ENCODE measurements at places on chromosomes 7 and 10.
A peak's percentile ranks its signal among the peaks of the same experiment; 100 is the strongest.

DNA sequence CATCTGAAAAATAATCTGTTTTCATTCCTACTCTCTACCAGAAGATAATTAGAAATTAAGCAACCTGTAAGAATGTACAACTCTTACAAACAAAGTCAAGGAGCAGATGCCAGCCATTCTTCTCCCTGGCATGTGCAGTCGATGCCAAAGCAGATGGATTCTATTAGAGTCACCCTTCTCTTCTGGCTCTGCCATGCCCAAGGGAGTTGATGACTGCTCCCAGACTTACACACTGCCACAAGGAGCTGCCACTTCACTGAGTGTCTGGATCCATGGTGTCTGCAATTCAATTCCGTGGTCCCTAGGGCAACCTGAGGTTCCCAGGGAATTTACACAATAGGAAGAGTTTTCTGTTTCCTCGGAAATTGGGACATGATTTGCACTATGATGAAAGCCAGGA lies 89.1 kb upstream of the IFRD1 start:
- DNase-seq, result no peak

- DNase-seq, result no peak
These were observed 467.5 kb downstream of the GPAM start for GRCh38 chr10:111716032-111716431.

DNA sequence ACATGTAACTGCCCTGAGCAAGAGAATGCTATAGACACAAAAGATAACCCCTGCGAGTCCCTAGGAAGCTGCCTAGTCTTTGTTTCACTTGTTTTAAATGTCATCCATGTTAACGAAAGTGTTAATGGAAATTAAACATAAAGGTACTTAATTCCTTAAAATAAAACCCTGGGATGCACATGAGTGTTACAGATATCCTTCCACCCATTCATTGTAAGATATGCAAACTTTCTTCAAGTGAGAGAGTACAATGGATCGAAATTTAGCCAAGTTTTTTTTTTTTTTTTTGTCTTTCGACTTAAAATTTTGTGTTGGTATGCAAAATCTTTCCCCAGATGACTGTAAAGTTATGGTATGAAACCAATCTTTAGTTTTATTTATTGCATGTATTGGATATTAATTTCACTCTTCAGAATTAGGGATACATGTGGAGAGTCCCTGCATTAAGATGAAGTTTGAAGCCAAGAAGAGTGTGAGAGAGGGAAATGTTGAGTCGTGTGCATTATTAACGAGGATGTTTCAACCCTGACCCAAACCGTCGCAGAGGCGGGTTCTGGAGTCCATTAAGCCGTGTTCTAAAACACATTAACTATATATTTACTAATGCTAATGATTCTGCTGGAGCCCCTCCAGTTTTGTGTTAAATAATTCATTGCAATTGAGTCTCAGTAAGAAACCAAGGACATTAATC lies 1.6 kb downstream of the CDK14 start:
- DNase-seq, result no peak

DNA sequence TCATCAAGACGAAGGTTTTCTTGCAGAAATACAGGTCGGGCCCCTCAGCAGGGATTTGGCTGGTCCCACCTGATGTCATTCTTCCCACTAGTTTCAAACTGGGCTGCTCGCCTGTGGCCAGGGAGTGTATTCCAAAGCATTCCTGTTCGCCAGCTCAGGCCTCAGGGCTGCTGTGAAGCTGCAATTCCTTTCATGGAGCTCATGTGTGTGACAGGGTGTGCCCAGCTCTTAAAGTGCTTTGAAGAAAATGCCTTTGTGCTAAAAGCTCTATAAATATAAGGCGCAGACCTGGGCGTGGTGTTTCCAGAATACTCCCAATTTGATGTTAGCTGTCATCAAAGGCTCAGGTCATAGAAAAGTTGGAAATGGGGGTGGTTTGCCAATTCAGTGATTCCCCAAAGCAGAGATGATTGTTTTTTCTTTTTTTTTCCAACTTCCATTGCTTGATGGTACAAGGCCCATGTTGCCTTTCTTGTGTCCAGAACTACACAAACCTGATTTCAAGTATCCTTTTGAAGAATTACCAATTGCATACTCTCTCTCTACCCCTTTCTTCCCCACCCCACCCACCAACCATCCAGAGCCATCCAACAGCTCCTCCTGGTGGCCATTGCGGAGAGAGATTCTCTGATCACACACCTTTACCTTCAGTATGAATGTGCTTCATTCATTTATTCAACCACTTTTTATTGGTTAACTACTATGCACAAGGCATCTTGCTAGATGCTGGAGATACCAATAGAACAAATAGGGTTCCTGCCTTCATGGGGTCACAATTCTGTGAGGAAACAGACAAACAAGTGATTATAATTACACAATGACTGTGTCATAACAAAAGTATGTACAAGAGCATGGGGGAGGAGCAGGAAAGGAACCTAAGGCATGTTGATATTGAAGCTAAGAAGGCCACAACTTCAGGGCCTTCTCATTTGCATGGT lies 297.3 kb upstream of the LYZL1 start:
- peak; percentile 0 for DNase-seq

- no peak for DNase-seq
These were observed 601.8 kb downstream of the PARD3 start for GRCh38 chr10:34213193-34213804.

- no peak for DNase-seq
These were observed 616.4 kb upstream of the GHITM start for GRCh38 chr10:83522881-83523386.

- no peak for DNase-seq
These were observed 1039.7 kb downstream of the NRG3 start for GRCh38 chr10:82914655-82915136.

- DNase-seq, result no peak
These were observed 19.1 kb downstream of the DPYSL4 start for GRCh38 chr10:132205650-132206376.

- DNase-seq, result no peak
These were observed 190.1 kb downstream of the PLXDC2 start for GRCh38 chr10:20006169-20006870.

DNA sequence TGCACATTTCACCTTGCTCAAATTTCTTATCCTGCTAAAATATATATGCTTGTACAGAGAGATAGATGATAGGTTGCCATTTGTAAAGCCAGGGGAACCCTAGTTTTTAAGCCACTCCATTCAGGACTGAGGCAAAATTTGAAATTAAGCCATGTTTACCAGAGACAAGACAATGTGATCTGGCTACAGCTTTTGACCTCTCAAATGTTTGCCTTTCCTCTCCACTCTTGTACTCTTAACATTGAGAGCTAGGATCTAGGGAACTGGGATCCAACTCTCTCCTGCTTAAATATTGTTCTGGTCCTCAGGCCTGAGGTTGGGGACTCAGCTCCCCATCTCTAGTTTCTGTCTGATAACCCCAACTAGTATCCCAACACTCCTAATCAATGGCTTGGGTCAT lies 15.9 kb downstream of the HYAL4 start:
- no peak for DNase-seq

- no peak for DNase-seq
These were observed 27.5 kb downstream of the TLX1 start for GRCh38 chr10:101158459-101159058.

DNA sequence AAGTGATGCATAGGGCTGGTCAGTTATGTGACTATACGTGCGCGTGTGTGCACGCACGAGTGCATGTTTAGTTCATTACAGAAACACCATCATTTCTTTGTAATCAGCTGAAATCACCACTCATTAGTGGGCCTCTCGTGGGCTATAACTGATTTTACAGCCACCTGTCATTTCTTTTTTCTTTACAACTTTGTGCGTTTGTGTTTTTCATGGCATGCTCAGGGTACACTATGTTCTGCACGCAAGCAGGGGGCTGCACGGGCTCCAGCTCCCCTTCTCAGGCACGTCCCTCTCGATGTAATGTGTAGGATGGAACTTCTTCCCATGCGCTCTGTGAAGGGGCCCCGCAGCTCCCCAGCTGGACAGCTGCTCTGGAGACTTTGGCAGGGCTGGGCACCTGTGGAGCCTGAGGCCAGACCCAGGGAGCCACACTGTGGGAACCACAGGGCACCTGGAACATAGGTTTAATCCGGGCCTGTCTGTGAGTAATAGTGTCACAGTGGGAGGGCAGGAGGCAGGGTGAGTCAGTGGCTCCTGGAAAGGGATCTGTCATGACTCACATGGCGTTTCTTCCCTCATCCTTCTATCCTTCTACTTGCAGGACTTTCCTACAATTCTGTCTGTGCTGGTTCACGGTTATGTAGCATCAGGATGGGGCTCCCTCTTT lies 4.9 kb downstream of the GCK start:
- DNase-seq, result no peak

GRCh38 chr7:100152404-100152803 lies 3.7 kb downstream of the LAMTOR4 start:
- no peak for DNase-seq

GRCh38 chr7:19621740-19622139 lies 87.1 kb downstream of the POLR1F start:
- DNase-seq, result no peak

DNA sequence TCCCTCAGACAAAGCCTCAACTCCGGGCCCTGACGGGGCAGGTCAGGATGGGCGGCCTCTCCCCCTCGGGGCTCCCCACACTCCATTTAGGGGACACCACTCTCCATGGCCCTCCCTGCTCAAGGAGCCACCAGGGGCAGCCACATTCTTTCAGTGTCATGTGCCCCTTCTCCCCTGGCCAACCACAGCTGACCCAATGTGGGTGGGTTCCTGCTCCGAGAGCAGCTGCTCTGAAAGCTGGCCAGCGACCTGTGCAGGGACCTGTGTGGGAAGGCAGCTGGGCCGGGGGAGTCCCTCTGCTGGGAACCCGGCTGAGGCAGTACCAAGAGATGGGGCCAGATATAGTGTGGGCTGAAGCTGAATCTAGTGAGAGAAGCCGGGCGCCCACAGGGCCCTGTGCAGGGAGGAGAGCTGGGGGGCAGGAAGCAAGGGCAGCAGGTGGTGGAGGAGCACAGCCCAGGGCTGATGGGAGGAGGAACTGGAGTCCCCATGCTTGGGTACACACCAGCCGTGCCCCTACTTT lies 40.6 kb upstream of the NPFFR1 start:
- DNase-seq, result no peak
